ENCODE measurements at places on chromosomes 7 and 10.

- DNase-seq, result no peak
Observed at GRCh38 chr10:100000109-100000644, 9.6 kb downstream of the DNMBP start.

- no peak for DNase-seq
Observed at GRCh38 chr7:417973-418601, 101.6 kb downstream of the PDGFA start.

GRCh38 chr10:125979976-125980375, 83.6 kb downstream of the FANK1 start:
- no peak for DNase-seq

- no peak for DNase-seq
Observed at GRCh38 chr7:85074016-85074415, 112.8 kb downstream of the SEMA3D start.

DNA sequence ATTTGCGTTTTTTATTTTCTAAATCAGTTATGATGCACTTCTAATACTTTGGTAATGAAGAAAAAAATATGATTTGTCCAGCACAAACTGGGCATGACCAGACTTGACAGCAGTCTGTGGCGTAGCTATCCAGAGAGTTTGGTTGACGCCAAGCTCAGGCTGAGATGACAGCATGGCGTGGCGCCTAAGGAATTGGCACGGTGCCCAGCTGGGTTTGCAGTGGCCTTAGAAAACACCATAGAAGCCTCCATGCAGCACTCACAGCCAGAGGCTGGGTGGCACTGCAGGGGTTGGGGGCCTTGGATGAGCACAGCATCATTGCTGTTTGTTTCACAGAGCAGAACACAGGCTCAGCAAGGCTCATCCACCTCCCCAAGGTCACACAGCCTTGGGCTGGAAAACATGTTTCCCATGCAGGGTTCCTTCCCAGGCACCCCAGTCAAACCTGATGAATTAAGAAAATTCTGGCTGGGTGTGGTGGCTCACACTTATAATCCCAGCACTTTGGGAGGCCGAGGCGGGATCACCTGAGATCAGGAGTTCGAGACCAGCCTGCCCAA, 88.9 kb downstream of the GTF2IRD1 start:
- DNase-seq, result no peak

DNA sequence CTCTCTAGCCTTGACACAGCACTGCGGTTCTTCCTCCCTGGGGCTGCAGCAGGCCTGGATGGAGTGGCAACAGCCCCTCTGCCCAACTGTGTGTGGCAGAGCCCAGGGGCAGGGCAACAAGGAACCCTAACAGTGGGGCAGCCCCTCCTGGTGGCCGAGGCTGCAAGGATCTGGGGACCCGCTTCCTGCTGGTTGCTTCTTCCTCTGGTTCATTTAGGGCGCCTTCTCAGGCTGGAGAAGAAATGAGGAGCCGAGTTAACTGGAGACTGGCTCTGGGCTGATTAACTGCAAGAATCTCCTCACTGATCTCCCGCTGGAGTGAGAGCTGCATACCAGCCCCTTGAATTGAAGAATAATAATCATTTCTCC, 80.1 kb upstream of the EMX2 start:
- DNase-seq, result no peak

- no peak for DNase-seq
Observed at GRCh38 chr10:35546824-35547225, 58.3 kb upstream of the GJD4 start.

- no peak for DNase-seq
Observed at GRCh38 chr7:77786741-77787140, 11.5 kb downstream of the TMEM60 start.

DNA sequence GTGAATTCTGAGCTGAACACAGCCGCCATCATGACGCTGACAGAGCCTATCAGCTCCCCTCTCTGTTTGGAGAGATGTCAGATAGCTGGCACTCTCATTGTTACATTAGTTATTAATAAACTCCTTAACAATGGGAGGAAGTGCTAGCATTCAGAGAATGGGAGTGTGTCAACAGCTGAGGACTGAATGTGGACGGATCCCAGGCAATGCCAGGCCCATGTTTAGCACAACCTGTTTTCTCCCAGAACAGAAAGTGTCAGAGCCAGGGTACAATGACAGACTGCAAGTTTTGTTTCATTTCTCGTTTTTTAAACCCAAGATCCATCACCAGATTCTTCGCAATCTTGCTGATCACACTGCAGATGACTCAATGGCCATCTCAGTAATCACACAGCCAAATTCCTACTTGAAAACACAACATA, 99.6 kb downstream of the PRPF18 start:
- no peak for DNase-seq

- DNase-seq, result no peak
Observed at GRCh38 chr7:148261996-148262688, 328.4 kb upstream of the C7orf33 start.

- no peak for DNase-seq
Observed at GRCh38 chr7:45359776-45360175, 202.2 kb downstream of the RAMP3 start.

DNA sequence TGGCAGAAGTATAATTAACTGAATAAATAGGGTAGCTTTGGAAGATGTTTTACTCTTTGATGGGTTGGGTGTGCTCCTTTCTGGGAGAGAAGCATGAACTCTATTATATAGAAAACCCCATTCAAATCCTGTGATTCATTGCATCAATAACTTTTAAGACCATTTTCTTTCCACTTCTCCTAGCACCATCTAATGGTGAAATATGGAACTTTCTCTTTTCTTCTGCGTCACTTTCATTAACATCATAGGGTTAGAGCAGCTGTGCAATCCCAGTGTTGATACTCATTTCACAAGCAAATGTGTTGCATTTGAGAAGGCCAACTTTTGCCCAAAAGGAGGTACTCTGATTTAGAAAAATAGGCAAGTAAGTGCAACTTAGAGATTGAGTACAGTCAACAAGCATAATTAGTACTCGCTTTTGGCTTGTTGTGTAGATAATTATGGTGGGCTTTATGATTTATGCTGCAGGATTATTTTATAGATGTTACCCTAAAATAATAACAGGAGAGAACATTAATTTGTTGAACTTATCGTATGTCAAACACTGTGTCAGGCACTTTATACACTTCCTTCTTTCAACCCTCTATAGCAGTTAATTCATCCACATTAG, 92.9 kb downstream of the CPED1 start:
- DNase-seq, result peak; percentile 62

GRCh38 chr7:29620556-29620930, 56.9 kb downstream of the PRR15 start:
- DNase-seq, result no peak

GRCh38 chr7:79714081-79714480, 260.6 kb upstream of the MAGI2 start:
- no peak for DNase-seq

DNA sequence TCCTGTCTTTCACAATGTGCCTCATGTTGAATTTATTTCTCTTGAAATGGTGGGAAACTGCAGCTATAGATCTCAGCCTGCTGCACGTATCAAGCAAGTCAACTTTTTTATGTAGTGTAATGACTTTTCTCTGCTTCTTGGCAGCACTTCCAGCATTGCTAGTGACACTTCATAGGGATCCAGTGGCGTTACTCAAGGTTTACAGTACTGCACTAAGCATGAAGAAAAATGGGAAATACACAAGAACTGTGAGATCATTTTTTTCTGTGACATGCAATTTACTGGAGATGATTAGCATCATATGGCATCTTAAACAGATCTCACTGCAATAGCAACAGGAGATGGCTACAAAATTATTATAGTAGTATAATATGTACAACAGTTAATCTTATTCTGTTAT, 90.9 kb downstream of the POLR1F start:
- no peak for DNase-seq

GRCh38 chr7:50970092-50970491, 187.4 kb upstream of the GRB10 start:
- DNase-seq, result no peak

GRCh38 chr7:14521183-14521582, 381.4 kb downstream of the DGKB start:
- DNase-seq, result no peak

- DNase-seq, result no peak
Observed at GRCh38 chr10:4751211-4751610, 74.8 kb upstream of the AKR1E2 start.

DNA sequence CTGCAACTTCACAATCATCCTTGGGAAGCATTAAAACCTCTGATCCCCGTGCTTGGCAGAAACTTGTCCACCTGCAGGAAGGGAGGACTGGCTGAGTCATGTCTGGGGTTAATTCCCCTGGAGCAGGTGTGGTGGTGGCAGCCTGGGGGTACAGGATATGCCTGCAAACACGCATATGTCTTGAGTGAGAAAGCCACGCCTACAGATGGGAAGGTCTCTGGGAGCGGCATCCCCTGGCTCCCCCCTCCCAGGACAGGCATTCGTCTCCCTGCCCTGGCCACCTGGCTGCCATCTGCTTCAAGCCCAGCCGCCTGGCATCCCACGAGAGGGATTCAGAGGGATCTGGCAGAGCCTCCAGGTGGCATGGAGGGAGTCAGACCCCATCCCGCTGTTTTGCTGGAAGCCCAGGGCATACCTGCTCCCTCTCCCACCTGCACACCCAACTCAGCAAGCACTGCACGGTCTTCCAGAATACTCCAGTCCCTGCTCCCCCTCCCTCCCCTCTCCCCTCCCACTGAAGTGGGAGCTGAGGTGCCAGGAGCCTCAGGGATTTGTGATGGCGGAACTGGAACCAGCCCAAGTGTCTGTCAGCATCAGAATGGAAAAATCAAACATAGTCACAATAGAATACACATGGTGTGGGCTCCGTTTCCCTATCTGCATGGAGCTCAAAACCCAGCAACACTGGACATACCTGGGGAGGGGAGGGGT, 61.0 kb downstream of the CAMK2B start:
- DNase-seq, result no peak

DNA sequence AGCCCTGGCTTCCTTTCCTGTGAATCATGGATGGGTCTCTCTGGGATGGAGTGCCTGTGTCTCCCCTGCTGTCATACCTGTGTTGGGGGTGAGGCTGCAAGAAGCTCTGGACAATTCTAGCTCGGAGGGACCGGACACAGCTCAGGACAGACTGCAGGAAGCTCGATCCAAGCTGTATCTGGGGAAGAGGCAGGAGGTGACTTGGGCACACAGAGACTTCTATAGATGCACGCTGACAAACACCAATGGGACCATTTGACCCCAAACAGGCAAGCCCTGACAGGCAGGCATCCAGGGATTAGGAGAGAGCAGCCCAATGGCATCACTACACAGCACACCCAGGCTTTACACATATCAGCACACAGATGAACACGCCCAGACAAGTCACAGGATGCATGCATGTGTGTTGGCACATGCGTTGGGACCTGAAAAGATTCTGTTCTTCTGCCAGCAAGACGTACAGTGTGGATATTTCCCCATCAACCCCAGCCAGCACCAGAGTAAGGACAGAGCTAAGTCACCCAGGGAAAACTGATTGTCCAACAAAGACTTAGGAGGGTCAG, 4.5 kb downstream of the LLCFC1 start:
- no peak for DNase-seq
